ENCODE measurements at places on chromosomes 1 and 21.
A peak's percentile ranks its signal among the peaks of the same experiment; 100 is the strongest.

GRCh38 chr1:95122151-95122697 is 5.1 kb downstream of the TLCD4 start:
- no peak for DNase-seq

- DNase-seq = no peak
Measured at GRCh38 chr1:34712007-34712688, 42.7 kb upstream of the GJB5 start.

GRCh38 chr1:3186526-3186921 is 117.5 kb downstream of the PRDM16 start:
- DNase-seq = peak; percentile 12

- no peak for DNase-seq
Measured at GRCh38 chr1:160063176-160063575, 6.8 kb downstream of the KCNJ10 start.

DNA sequence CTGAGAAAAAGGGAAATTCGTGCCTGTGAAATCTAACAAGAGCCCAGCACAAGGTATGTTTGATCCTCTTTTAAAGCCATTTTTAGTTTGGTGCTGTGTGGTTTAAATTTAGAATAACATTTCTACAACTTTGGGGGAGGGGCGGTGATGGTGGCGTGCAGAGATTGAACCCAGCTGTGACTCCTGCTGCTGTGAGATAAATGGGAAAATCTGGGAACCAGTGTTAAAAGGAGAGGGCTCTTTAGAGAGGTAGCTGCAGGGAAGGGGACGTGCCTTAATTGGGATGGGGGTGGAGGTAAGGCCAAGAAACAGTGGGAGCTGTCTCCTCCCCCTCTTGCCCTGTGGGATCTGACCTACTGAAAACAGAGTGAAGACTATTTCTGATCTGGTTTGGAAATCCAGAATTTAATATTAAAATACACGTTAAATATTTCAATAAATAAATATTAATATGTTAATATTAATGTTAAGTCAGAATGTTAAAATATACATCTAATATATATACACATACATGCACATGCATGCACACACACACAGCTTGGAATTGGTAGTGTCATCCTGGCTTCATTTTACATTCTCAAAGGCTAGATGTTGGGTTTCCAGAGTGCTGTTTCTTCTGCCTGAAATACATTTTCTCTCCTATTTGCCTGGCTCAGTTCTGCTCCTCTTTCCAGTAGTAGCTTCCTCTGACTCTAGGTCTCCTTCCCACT is 30.1 kb upstream of the DNAJC6 start:
- DNase-seq = no peak

- DNase-seq = no peak
Measured at GRCh38 chr1:21749859-21750468, 33.0 kb downstream of the USP48 start.

- no peak for DNase-seq
Measured at GRCh38 chr1:2443277-2444137, 31.1 kb upstream of the PEX10 start.

GRCh38 chr1:18057623-18058022 is 50.0 kb upstream of the IGSF21 start:
- DNase-seq = no peak

GRCh38 chr1:234868296-234869147 is 258.5 kb upstream of the IRF2BP2 start:
- no peak for DNase-seq

- DNase-seq = no peak
Measured at GRCh38 chr1:217472915-217473314, 158.0 kb downstream of the GPATCH2 start.

GRCh38 chr1:112798292-112798691 is 83.2 kb upstream of the PPM1J start:
- DNase-seq = no peak

- no peak for DNase-seq
Measured at GRCh38 chr21:31268090-31268489, 76.0 kb downstream of the TIAM1 start.

GRCh38 chr1:221101807-221102605 is 222.8 kb downstream of the HLX start:
- no peak for DNase-seq

- no peak for DNase-seq
Measured at GRCh38 chr1:163650624-163651023, 328.9 kb downstream of the NUF2 start.

GRCh38 chr1:232267092-232267836 is 362.7 kb downstream of the SIPA1L2 start:
- DNase-seq = no peak

- no peak for DNase-seq
Measured at GRCh38 chr1:101344745-101345144, 107.9 kb downstream of the S1PR1 start.

DNA sequence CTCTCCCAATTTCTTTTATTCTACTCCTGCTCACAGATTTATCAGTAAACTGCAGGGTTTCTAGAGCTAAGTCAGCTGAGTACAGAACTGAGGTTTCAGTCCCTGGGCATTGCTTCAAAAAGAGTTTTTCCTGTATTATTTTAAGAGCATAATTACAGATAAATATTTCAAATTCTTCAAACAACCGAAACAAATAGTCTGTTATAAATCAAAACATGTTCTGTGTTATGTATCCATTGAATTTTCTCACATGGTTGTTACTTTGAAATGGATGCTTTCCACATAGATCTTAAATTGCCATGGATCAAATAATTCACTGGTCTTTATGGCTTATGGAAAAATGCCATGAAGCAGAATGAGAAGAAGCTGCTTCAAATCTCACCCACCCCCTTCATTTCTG is 64.5 kb downstream of the LRRC8C start:
- DNase-seq = no peak

GRCh38 chr1:6753320-6754140 is 31.7 kb upstream of the CAMTA1 start:
- DNase-seq = no peak

- no peak for DNase-seq
Measured at GRCh38 chr1:110647254-110647891, 27.4 kb downstream of the KCNA3 start.

DNA sequence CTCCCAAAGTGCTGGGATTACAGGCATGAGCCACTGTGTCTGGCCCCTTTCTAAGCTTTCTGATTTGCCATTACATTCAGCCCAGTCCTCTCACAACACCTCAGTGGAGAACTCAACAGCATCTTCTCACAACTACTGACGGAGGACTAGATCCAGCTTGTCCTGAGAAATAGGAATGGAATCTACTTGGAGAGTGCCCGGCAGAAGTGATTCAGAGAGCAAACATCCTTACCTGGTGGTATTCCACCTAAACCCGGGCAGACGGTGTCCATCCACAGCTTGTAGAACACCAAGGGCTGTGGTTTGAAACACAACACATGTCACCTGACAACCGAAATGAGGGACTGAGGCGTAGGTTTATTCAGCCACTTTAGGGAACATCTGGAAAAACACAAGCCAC is 28.8 kb upstream of the CCSAP start:
- no peak for DNase-seq

DNA sequence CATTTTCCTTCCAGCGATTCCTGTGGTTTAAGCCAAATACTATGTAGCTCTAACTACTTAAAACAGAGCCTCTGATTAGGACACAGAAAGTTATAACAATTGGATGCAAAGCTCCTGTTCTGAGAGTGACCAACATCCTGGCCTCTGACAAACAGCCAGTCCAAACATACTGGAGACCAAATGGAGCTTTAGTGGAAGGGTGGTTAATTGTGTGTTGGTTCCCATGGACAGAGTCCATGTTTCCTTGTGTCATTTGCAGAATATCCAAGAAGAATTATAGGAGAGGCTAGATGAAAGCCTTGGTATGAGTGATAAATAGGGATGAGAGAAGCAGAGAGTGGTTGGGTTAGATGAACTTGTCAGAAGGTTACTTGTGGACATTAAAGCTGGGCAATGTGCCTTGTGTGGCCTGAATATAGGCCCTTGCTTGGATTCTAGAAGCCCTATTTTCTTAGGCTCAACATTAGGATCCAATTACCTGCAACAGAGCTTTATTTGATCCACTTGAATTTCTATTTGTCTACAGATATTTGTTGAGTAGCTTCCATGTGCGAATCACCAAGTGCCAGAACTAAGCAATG is 180.5 kb upstream of the GORAB start:
- DNase-seq = no peak

DNA sequence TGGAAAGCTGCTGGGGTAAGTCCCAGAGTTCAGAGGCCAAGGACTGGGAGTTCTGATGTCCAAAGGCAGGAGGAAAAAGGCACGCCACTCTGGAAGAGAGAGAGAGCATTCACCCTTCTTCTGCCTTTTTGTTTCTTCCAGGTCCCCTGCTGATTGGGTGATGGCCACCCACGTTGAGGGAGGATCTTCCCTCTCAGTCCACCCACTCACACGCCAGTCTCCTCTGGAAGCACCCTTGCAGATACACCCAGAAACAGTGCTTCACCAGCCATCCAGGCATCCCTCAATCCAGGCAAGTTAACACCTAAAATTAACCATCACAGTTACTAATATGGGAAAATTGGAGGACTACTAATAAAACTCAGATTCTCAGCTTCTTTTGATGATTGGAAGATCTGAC is 66.1 kb upstream of the PARP1 start:
- DNase-seq = no peak

DNA sequence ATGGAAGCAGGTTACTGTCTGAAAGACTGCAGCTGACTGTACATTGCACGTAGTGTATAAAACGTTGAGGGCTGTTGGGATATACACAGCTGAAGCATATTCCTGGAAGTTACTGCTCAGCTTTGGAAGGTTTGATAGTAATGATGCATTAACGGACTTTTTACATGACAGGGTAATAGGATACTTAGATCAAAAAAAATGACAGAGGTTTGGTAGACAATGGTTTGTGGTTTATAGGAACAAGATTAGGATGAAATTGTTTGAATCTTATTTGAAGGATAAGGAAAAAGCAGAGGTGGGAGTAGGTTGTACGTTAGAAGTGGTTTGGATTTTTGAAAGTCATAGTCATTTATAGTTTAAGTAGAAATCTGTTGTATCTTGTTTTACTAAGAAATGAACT is 33.0 kb downstream of the ADGRL2 start:
- no peak for DNase-seq

- DNase-seq = no peak
Measured at GRCh38 chr1:29668551-29669157, 432.3 kb downstream of the PTPRU start.

DNA sequence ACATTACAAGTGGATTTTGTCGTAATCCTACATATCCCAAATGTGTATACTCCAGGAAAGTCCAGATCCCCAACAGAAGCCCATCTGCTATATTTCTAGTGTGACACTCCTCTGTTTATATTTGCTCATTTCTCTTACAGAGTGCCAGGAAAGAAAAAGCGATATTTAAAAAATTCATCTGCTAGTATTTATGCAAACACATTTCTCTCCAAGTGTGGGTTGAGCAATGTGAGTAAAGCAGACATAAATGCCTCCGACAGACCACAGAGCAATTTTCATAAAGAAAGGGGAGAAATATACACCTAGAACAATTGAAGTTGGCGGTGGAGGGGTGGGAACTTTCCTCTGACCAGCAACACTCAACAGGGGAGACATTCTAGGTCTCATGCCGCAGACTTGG is 22.2 kb upstream of the RAP1A start:
- DNase-seq = no peak

- peak; percentile 35 for DNase-seq
Measured at GRCh38 chr21:35149698-35150097, 100.6 kb upstream of the RUNX1 start.

- no peak for DNase-seq
Measured at GRCh38 chr1:208207388-208208131, 36.6 kb downstream of the PLXNA2 start.

DNA sequence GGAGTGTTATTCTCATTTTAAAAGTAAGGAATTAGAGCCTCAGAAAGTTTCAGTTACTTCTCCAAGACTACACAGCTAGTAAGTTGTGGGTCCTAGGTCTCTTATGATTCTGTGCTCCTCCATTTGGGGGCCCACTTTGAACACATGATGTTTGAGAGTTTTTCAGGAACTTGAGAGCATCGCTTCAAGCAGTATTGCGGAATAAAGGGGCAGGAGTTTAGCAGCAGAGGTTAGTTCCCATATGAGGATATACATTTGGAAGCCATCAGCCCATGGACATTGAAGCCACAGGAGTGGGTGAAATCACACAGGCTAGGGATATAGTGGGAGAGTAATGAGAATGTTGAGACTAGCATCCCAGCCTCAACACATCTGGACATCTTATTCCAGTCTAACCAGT is 143.2 kb downstream of the RASAL2 start:
- no peak for DNase-seq

GRCh38 chr21:33539616-33540015 is 2.3 kb downstream of the GART start:
- DNase-seq = no peak

GRCh38 chr1:90579212-90579802 is 137.8 kb downstream of the BARHL2 start:
- peak; percentile 31 for DNase-seq

GRCh38 chr1:46613661-46614603 is 2.7 kb downstream of the MOB3C start:
- DNase-seq = no peak

DNA sequence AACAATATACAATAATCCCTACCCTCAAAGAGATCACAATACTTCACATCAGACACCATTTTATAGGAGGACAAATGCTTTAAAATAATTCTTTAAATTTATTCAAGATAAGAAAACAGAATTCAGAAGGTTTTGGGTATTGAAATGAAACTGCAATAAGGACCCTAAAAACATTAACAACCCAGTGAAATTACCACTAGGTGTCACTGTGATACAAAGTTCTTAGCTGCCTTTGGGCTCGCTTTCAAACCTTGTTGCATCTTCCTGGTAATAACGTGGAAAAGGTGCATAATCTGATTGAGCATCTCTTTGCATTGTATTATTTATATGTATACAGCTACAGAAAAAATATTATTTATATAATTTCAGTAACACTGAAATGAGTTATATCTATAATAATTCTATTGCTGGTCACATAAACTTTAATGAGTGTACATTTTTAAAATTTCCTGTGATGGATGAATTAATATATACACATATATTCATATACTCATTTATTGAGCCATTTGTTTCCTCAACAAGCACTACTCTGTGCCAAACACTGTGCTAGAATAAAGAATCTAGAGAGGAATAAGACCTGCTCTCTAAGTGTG is 185.2 kb downstream of the FAF1 start:
- peak; percentile 19 for DNase-seq

GRCh38 chr21:41894922-41895557 is 15.9 kb upstream of the PRDM15 start:
- no peak for DNase-seq

DNA sequence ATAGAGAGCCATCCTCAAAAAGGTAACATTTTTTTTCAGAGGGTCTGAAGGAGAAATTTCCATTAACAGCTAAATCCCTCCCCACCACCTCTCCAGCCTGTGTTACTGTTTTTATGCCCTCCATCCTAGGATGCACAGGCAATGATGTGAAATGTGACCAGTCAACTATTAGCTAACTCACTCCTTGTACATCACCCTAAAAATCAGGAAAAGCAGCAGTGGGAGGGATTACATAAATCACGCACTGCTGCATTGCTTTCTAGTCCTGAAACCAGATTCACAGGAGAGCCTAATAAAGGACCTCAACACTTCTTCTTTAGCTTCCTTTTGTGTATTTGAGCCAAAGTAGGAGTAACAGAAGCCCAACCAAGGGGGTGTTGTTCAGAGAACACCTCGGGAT is 66.3 kb downstream of the LMO4 start:
- no peak for DNase-seq
